ENCODE measurements at places on chromosomes 4 and X. TPM values are rescaled to one million over a fixed set of nuclear protein-coding genes. Genes with fewer than 3 reads are reported as not detected.
A peak's percentile ranks its signal among the peaks of the same experiment; 100 is the strongest.

DNA sequence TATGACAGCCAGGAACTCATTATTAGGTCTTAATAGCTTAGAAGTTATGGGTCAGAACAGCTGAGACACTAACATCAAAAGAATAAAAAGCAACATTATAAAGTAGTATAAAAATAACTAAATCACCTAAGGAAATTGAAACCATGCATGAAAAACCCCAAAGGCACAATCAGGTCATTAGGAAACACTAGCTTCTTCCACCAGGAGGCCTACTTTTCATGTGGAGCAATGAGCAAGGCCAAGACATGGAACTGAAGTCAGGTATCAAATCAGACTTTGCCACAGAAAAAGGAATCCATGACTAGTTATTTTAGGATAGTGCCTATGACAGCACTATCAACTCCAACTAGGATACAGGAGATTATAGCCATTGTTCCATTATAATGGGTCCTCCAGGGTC lies 7.9 kb downstream of the HUWE1 start:
- no peak for DNase-seq

INPP4B gene
- total RNA-seq, result 0.93 TPM

CLNK gene
- not detected for total RNA-seq

TREX2 gene
- total RNA-seq, result 0.23 TPM

CCDC110 gene
- 0.30 TPM for total RNA-seq

- DNase-seq, result peak; percentile 64
These were observed 9.6 kb downstream of the CC2D2A start for GRCh38 chr4:15479089-15479912.

Data from left lobe of liver (tissue), 2 donors.